ENCODE measurements at places on chromosomes 13 and 19.
A peak's percentile ranks its signal among the peaks of the same experiment; 100 is the strongest.

GRCh38 chr13:46178143-46178542, 3.8 kb downstream of the LCP1 start:
- H3K4me1 ChIP-seq = peaks cover 34% of the 10 kb centered on the region
- H3K27me3 ChIP-seq = no peaks in the 10 kb centered on the region
- H3K36me3 ChIP-seq = peaks cover 59% of the 10 kb centered on the region
- H3K27ac ChIP-seq = peak overlapping the region; percentile 65

GRCh38 chr19:31817971-31818797, 468.9 kb upstream of the TSHZ3 start:
- H3K27me3 ChIP-seq = no peaks in the 10 kb centered on the region
- no peak overlapping the region for H3K27ac ChIP-seq
- H3K4me3 ChIP-seq = no peak overlapping the region
- DNase-seq = no peak
- no peaks in the 10 kb centered on the region for H3K4me1 ChIP-seq

- H3K27me3 ChIP-seq = no peaks in the 10 kb centered on the region
- no peak for DNase-seq
- H3K36me3 ChIP-seq = peaks cover 14% of the 10 kb centered on the region
- no peak overlapping the region for H3K27ac ChIP-seq
- no peak overlapping the region for H3K4me3 ChIP-seq
These were observed 74.4 kb upstream of the ZNF599 start for GRCh38 chr19:34847393-34847792.

GRCh38 chr19:41531438-41532311, 44.3 kb upstream of the CEACAM21 start:
- H3K27me3 ChIP-seq = no peaks in the 10 kb centered on the region
- H3K36me3 ChIP-seq = peaks cover 33% of the 10 kb centered on the region
- H3K4me3 ChIP-seq = peak overlapping the region; percentile 91
- peak; percentile 89 for DNase-seq

DNA sequence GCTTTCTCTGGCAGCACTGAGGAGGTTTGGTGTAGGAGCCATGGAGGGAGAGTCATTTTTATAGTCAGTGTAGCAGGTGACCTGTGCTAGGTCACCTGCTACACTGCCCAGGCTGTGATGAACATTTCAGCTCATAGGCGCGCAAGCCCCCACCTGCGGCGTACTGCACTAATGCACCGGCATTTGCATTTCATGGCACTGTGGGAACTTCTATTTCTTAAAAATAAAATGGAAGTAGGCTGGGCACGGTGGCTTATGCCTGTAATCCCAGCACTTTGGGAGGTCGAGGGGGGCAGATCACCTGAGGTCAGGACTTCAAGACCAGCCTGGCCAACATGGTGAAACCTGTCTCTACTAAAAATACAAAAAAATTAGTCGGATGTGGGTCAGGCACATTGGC, 101.0 kb downstream of the SLC7A1 start:
- no peaks in the 10 kb centered on the region for H3K36me3 ChIP-seq
- H3K4me3 ChIP-seq = no peak overlapping the region
- H3K4me1 ChIP-seq = peaks cover 25% of the 10 kb centered on the region

- H3K27me3 ChIP-seq = peaks cover 14% of the 10 kb centered on the region
- H3K4me1 ChIP-seq = peaks cover 11% of the 10 kb centered on the region
- peak within 1 kb of the TSS; percentile 82 for H3K27ac ChIP-seq
- peaks cover 23% of the 10 kb centered on the region for H3K36me3 ChIP-seq
- peak; percentile 65 for DNase-seq
These were observed at the start of gene ZNF223 for GRCh38 chr19:44051650-44052402. ZNF223 (plus strand) TSS chr19:44052036; CDS start chr19:44055177, 3,141 bp downstream.

Measured in stimulated activated naive B cell treated with anti-CD40 and anti-IgM and Interleukin-4, amounts not matched to agents 10 μg/mL and 1 μg/mL and 100 μg/mL, for 72 hours (primary cell).